A673 (cell line): ENCODE measurements at places on chromosomes 7 and 10. TPM values are rescaled to one million over a fixed set of nuclear protein-coding genes. Genes with fewer than 3 reads are reported as not detected.

DNA sequence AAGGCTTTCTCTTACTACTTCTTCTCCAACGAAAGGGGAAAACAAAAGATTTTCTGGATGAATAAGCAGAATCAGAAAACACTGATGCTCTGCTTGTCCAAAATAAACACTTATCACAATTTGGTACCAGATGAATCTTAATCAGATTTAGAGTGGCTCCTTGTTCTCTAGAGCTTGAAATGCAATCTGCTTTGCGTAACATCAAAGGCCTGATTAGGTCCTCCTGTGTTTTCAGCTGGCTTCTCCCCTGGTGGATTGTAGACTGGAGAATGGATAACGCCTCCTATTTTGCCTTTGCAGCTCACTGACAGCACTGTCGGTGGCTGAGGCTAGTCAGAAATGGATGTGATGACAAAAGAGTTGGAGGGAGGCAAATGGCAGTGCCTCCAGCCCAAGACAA is 91.2 kb downstream of the FAM13C start:
- DNase-seq: no peak

DNA sequence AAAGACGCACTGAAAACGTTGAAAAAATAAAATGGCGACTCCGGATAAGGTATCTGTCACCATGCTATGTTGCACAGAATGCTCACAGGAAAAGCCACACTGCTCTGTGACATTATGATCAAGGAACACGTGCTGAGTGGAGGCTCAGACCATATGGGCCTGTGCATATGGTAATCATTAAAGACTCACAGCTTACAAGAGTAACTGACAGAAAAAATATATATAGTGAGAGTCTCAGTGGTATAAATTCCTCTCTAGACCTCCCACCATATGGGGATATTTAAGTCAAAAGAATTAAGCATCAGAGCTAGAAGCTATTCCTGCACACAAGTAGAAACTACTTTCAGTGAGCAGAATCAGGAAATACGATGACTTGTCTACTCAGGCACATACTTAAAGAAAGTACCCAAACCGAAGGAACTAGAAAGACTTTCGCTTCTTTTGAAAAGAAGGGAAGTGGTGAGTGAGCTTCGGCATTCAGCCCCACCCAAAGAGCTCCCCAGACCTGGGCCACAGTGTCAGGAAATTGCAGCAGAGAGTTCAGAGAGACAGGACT is 65.1 kb upstream of the MPP7 start:
- DNase-seq: peak; percentile 34

DNA sequence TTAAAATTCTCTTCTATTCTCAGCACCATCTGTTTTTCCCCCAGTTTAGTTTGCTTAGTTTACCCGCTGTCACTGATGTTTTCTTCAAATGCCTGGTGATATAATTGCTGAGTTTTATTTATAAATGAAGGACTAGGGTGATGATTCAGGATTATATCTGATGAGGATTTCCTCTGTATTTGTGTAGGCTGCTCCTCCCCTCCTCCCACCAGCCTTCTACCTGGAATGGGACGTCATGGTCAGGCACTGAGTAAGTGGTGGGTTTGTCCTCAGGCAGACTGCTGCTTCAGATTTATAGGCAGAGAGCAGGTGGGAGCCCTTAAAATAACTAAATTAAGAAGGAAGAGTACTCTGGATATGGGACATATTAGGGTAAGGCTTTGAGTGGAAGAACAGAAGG is 35.8 kb downstream of the PALS2 start:
- no peak for DNase-seq

- DNase-seq: no peak
Measured at GRCh38 chr7:120360918-120361317, 87.9 kb downstream of the KCND2 start.

- no peak for DNase-seq
Measured at GRCh38 chr7:118072893-118073674, 110.9 kb upstream of the LSM8 start.

- peak; percentile 97 for DNase-seq
Measured at GRCh38 chr10:91541481-91541880, 91.4 kb downstream of the PPP1R3C start.

DNA sequence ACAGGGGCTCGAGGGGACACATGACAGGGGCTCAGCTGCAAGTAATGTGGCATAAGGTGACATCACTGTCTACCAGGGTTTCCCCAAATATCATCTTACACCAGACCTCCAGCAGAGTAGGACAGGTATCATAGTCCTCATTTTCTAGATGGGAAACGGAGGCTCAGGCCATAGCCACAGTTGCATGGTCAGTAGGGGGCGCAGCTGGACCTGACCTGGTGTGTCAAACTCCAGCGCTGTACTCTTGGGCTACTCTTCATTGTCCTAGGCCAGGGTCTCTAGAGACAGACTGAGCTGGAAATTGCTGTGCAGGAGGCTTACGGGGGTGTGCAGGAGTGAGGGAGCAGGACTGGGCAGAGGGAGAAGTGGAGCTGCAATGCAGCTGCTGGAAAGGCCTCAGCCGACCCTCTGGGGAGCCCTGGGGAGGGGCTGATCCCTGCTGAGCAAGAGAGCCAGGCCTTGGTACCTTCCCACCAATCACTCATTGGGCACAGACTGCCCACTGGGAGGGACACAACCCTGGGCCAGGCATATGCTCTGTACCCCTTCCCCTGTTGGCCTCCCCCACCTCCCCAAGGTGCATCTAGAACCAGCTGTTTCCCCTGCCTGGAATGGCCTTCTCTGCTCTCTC is 89.9 kb downstream of the CDH23 start:
- DNase-seq: peak; percentile 30

DNA sequence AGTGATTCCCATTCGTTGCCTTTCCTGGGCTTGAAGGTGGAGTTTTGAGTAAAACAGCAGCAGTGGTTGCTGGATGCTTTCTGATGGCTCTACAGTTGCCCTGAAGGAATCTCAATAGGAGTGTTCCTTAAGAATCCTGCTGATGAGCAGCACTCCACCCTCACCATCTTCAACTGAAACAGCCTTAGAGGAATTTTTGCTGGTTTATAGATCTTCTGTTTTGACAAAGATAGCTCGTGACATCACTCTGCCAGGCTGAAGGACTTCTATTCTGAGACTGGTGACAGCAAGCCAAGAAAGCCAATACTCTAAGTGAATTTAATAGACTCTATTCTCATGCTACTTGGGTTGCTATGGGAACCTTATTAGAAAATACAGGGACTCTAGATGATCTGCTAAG is 1014.7 kb downstream of the NRG3 start:
- DNase-seq: no peak

The SLC13A1 gene
- not detected in 2 replicates for total RNA-seq

The FBXO24 gene
- 0.44 and 0.75 TPM in 2 replicates for total RNA-seq

The ADO gene
- total RNA-seq: 32.9 and 38.4 TPM in 2 replicates
